ENCODE measurements at places on chromosomes 2 and 18. TPM values are rescaled to one million over a fixed set of nuclear protein-coding genes. Genes with fewer than 3 reads are reported as not detected.

The POMC gene
- total RNA-seq, result 0.66 TPM

The CCDC68 gene
- 8.3 TPM for total RNA-seq

The RAB6C gene
- not detected for total RNA-seq

The SH3RF3 gene
- total RNA-seq, result 10.1 TPM

The CNTNAP5 gene
- not detected for total RNA-seq

The FAM161A gene
- 2.6 TPM for total RNA-seq

The DCDC2C gene
- not detected for total RNA-seq

The APLF gene
- total RNA-seq, result 9.4 TPM

The TFCP2L1 gene
- not detected for total RNA-seq

The UGT1A8 gene
- total RNA-seq, result not detected

The AGXT gene
- total RNA-seq, result not detected

The TNP1 gene
- not detected for total RNA-seq

The VIT gene
- total RNA-seq, result 0.77 TPM

The CYP26B1 gene
- 0.51 TPM for total RNA-seq

The SPDYA gene
- 0.77 TPM for total RNA-seq

The SERPINB13 gene
- total RNA-seq, result not detected

The CHRND gene
- not detected for total RNA-seq

The HOXD12 gene
- total RNA-seq, result not detected

The NEU2 gene
- total RNA-seq, result not detected

The NRP2 gene
- 28.7 TPM for total RNA-seq

The TUBA3E gene
- total RNA-seq, result not detected

The RNU2-63P gene
- 268 TPM for total RNA-seq

The C2orf15 gene
- total RNA-seq, result under 0.01 TPM

The NCKAP5 gene
- total RNA-seq, result 2.6 TPM

The CNRIP1 gene
- 39.8 TPM for total RNA-seq

The NYAP2 gene
- not detected for total RNA-seq

The CLEC4F gene
- not detected for total RNA-seq

The ST8SIA3 gene
- not detected for total RNA-seq

Data from fibroblast of lung (primary cell).